Spleen (tissue), 13 donors: ENCODE measurements at places on chromosomes 12 and 14.

DNA sequence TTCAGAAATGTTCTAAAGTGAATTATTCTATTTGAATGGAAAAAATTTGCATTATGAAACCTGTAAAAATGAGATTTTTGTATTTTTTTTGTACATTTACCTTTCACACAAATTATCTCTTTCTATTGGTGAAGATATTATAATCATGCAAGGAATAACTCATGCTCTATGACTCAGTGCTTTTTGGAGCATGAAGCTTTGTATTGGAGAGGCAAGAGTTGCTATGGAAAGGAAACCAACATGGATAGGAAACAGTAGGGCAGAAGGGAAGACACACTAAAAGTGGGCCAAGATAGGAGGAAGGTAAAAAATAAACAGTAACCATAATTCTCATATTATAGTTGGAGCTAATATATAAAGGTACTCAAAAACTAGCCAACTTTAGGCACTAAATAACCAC lies 79.0 kb downstream of the PLCZ1 start:
- DNase-seq = no peak

GRCh38 chr14:36085861-36086260 lies 90.7 kb downstream of the PTCSC3 start:
- no peak for DNase-seq

- DNase-seq = no peak
Observed at GRCh38 chr12:466039-466438, 6.3 kb downstream of the B4GALNT3 start.

DNA sequence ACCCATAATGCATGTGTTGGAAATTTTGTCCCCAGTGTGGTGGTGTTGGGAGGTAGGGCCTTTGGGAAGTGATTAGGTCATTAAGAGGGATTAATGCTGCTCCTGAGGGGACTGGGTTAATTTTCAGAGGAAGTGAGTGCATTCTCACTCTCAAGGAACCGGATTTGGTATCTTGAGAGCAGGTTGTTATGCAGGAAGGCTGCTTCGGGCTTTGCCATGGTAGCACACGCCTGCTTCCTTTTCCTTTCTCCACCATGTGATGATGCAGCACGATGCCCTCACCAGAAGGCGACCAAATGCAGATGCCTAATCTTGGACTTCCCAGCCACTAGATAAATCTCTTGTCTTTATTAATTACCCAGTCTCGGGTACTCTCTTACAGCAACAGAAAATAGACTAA lies 257.1 kb downstream of the SSPN start:
- DNase-seq = no peak

GRCh38 chr14:70782361-70782760 lies 27.0 kb downstream of the MAP3K9 start:
- DNase-seq = no peak

DNA sequence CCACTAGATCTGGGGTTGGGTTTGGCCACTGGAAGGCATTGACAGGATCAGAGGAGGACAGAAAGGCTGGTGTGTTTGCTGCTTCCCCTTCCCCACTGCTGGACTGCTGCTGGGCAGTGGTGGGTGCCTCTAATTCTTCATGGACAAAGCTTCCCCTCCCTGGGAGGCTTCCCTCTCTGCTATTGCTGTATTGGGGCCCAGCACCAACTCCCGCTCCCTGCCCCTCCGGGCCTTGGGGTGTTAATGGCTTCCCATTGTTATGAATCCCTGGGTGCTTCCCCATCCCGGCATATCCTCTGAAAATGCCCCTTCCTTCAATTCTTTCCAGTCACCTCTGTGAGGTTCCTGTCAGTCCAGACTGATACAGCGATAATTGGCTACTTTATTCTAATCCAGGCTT lies 310.2 kb downstream of the GLT1D1 start:
- DNase-seq = no peak

DNA sequence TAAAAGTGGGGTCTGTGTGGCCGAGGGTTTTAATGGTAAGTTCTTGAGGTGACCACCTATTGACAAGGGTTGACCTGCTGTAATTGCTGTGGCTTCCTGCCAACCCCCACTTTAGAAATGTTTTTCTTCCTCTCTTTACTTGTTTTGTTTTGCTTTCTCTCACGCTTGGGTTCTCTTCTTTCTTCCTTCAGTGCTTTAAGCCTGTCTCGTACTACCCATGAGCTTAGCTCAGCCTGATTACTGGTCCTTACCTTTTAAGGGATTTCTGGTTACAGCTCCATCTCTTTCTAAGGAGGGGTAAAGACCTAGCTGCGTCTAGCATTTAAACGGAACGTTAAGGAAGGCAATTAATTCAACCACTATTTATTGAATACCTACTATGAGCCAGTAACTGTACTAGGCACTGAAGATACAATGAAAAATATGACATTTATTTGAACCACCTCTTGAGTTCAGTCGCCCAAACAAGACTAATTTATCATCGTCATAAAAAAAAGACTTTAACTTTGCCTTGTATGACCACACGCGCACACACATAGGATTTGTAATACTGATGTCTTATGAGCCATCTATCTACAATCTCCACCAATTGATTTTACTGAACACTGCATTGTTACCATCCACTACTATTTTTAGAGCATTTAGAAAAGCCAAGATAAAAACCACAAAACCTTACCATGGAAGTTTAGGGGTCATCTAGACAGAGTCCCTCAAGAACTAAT lies 888 bp upstream of the PPP1R12A start:
- no peak for DNase-seq

DNA sequence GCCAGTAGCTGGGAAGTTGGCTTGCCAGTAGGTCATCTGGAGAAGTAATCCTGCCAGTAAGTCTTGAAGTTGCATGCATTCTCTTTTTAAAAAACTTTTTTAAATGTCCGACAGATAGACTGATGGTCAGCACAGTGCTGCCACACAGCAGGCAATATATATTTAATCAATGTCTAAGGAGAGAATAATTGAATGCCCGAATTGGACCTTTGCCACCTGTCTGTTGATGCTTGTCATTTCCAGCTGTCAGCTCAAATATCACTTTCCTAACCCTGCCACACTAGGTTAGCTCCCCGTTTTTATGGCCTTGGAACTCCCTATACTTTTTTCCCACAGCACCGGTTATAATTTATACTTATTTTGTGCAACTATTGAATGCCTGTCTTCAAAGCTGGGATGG lies 2.1 kb upstream of the SLC15A4 start:
- DNase-seq = no peak

DNA sequence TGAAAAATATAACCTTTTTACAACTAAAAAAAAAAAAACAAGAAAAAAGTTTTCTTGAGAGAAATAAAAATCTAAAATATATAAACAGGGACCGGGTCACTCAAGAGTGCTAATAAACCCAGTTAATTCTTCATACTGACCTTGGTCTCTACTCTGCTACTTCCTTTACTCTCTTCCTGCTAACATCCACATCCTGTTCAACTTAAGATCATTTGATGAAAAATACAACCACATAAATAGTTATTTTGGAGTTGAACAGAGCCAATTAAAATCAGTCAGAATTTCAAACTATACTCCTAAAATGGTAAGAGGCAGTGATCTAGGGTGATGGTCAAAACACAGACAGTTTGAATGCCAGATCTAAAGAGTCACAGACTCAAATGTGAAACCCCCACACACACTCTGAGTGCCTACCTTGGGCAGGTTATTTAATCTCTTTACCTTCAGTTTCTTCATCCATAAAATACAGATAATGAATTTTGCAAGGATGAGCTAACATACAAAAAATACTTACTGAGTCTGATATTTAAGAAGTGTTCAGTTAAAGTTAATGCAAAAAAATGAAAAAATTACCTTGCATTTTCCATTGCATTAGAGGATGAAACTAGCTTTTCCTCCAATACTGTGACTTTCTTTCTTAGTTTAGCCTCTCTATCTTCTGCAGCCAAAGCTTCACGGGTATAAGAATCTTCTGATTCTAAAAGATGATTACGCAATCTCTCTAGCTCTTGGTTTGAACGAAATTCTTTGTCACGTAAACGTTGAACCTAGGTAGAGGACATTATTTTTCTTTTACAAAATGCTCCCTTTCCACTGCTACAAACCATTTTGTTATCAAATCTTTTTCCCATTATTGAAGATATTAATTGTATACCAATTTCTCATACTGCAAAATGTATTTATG lies 40.9 kb downstream of the TRIP11 start:
- DNase-seq = no peak

DNA sequence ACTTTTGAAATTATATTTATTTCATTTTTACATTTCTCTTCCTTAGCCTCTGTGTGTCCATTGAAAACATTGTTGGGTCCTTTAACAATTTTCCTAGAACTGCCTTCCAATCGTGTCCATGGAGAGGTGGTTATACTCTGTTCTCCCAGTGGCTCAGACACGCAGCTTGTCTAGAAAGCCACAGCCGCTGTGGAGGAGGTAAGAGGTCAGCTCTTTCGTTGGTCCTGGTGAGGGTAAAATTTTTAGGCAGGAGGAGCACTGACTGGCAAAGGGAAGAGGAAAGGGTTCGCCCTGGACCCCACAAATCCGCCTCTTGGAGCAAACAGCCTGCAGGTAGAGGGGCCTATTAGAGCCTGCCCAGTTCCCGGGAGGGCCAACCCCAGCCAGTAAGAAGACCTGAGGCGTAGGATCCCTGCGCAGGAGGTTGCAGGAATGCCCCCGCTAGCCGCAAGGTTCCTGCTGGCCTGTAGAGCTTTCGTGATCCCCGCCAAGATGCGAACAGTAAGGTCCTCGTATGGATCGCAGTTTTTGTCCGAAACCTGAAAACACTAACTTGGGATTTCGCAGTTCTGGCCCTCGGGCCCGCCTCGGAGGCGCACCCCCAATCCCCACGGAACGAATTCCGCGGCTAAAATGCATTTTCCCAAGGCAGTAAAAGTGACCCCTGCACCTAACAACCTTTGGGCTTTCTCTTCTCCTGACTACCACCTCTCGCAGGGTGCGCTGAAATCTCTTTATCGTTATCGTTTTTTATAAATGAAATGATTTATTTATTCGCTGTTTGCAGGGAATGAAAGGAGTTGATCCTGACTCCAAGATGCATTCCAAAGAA lies 7.5 kb upstream of the PAX9 start:
- DNase-seq = no peak

DNA sequence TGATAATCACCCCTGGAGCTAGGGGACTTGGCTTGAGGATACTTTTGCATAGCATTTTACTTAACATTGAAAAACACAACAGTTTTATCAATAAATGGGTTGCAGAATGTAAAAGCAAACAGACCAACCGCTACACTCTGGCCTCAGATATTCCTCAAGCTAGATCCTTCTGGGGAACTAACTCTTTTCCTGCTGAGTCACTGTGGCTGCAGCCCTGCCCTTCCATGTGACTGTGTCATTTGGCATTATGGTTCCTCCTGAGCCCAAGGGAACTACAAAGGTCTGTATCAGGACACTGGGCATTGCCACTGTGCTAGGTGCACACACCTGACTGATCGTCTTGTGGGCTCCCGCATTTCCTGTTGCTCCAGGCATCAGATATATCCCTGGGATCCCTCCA lies 56.6 kb downstream of the TTC9 start:
- DNase-seq = peak; percentile 76

DNA sequence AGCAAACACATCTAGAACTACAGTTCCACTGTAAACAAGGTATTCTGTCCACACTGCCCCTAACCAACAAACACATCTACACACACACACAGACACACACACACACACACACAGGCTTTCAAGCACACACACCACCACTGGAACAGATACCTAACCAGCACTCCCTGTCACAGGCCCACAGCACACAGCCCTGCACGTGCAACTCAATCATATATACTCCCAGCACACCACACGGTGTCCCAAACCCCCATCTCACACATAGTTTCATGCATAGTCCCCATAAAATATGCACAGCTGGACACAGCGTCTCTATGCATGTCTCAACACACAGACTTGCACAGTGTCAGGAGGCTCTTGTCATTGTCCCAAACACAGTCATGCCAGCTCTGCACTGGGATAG lies 27.6 kb downstream of the KRT8 start:
- no peak for DNase-seq

GRCh38 chr12:45536284-45536683 lies 193.2 kb upstream of the ARID2 start:
- DNase-seq = no peak

DNA sequence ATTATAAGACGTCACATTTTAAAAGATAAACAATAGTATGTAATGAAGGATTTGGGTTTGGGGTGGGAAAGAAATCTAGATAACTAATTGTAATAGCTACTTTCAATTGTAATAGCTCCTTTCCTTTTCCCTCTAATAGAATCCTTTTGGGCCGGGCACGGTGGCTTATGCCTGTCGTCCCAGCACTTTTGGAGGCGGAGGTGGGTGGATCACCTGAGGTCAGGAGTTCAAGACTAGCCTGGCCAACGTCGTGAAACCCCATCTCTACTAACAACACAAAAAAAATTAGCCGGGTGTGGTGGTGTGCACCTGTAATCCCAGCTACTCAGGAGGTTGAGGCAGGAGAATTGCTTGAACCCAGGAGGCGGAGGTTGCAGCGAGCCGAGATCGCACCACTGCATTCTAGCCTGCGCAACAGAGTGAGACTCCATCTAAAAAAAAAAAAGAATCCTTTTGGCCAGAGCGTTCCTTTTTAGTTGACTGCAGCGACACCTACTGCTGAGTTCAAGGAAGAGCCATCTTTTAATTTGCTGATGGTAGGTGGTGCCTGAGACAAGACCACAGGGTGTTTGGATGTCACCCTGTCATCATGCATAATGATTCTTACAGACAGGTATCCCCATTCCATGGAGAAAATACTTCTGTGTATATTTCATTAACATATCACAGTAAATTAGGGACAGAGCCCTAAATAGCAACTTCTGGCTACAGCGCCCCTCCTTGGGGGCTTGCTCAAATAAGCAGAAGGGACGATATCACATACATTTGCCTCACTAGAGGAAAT lies 79.5 kb downstream of the ARMH4 start:
- no peak for DNase-seq

DNA sequence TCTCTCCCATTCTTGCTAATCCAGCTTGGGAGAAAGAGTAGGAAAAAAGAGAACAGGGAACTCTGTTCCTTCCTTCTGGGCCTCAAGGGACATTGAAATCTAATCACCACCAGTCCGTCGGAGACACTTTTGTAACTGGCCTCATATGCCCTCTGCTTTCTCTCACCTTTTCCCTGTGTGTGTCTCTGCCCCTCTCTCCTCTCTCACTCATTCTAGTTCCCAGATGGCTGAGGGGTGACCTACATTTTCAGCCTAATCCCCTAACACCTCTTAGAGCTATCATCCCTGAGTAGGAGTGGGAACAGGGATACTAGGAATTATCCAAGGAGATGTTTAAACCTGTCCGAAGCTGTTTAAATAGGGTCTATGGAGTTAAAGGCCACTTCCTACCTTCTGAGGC lies 8.9 kb upstream of the PCK2 start:
- DNase-seq = no peak

GRCh38 chr12:98745578-98746391 lies 100.7 kb downstream of the APAF1 start:
- DNase-seq = no peak

DNA sequence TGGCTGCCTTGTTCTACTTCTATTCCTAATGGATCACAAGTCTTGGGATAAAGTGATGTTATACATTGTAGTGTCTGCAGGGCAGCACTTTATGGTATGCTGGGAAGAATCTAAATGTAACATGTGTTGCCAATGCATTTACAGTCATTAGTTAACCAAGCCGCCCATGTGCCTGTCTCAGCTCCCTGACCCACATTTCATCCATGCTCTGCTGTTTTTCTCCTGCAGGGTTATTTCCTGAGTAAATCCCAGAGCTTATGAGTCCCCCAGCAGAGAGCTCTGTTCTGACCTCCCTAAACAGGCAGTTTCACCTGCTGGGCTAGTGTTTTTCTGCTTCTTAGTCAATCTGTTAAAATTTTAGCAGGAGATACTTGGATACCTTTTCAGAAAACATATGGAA lies 4.4 kb upstream of the TMTC2 start:
- DNase-seq = no peak

- DNase-seq = peak; percentile 91
Observed at GRCh38 chr12:67482751-67483661, 165.5 kb upstream of the DYRK2 start.

- DNase-seq = no peak
Observed at GRCh38 chr12:58916921-58917511, 3.3 kb downstream of the LRIG3 start.
